ENCODE measurements at places on chromosomes 2 and 18.

DNA sequence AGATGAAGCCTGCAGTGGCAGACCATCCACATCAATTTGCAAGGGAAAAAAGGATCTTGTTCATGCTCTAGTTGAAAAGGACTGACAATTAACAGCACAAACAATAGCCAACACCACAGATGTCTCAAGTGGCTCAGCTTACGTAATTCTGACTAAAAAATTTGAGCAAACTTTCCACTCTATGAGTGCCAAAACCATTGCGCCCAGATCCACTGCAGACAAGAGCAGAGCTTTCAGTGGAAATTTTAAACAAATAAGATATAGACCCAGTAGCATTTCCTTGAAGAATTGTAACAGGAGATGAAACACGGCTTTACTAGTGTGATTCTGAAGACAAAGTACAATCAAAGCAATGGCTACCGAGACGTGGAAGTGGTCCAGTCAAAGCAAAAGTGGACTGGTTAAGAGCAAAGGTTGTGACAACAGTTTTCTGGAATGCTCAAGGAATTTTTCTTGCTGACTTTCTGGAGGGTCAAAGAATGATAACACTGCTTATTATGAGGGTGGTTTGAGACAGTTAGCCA, 12.0 kb upstream of the ZNF396 start:
- no peak for DNase-seq

DNA sequence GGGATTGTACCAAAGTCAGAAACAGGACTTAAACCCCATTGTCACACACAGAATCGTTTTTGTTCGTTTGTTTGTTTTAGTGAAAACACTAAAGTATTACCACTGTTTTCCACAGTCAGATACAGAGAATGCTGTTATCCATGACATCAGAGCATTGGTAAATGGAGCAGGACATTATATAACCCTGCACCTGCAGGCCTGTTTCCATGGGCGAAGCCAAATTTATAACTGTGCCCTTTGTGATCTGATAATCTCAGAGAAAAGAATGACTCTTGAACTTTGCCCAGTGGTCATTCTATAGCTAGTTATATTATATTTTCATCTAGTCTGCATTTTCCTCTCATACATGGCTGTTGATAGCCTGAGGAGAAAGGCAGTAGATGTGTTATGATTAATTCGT, 217.6 kb downstream of the TMEM182 start:
- no peak for DNase-seq

GRCh38 chr2:175233135-175233719, 51.7 kb upstream of the ATP5MC3 start:
- DNase-seq, result no peak

GRCh38 chr18:62044490-62045000, 142.3 kb downstream of the PIGN start:
- DNase-seq, result no peak

DNA sequence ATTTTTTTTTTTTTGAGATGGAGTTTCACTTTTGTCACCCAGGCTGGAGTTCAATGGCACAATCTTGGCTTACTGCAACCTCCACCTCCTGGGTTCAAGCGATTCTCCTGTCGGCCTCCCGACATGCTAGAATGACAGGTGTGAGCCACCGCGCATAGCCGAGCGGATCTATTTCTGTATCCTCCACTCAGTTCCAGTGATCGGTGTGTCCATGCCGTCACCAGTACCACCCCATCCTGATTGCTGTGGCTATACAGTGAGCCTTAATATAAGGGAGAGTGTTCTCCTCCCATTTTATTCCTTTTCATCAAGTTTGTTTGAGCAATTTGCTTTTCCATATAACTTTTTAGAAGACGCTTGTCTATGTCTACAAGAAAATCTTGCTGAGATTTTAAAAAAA, 35.2 kb downstream of the RFX8 start:
- no peak for DNase-seq

GRCh38 chr2:118202707-118203303, 114.5 kb downstream of the INSIG2 start:
- no peak for DNase-seq

DNA sequence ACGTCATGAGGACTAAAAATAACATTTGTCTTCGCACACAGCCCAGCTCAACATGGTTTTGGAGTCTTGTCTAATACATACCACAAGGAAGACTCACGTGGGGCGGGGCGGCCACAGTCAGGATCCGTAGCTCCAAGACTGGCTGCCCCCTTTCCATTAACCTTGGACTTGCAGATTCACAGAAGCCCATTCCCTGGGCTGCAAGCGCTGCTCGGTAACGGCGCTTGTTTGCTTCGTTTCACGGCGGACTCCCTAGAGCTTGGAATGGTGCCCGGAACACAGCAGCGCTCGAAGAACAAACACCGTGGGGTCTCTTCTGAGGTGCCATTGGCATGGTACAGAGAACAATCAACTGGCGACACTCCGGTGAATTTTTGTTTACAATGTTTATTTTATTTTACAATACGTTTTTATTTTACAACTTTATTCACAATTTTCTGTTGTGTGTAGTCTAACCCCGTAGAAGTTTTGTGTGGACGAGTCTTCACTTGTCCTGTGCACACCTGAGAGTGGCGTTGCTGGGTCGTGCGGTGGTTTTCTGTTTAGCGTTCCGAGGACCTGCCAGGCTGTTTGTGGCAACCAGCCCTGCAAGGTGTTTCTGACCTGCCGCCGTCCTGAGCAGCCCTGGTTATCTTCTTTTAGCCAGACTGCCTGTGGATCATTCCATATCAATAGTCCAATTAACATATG, 126.5 kb downstream of the GALR1 start:
- DNase-seq, result no peak

GRCh38 chr2:158207354-158207753, 105.7 kb downstream of the UPP2 start:
- DNase-seq, result no peak

DNA sequence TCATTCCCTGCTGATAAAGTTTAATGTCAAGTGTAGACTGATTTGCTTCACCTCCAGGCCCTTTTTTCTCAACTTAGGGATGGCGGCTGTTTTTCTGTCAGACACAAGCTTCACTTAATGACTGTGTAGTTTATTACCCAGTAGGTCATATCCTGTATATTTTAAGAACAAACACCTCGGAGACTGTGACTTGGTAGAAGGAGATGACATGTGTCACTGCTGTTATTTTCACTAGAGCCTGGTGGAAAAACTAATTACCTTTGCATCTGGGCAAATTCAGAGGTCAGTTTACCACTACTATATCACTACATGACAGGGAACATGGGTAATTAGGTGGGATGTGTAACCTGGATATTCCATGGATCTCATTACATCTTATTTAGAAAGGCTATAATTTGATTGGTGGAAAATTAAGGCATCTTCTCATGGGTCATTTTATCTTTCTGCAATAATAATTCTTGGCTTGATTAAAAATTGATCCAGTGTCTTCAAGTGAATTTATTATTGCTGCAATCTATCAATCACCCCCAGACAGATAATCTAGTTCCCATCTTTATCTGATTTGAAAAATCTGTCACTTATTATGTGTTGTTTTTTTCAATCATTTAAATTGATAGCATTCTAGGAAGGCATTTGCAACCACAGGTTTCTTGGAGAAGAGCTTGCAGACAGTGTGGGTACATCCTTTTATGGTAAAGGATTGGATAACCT, 353.8 kb upstream of the SPRED2 start:
- DNase-seq, result no peak

- DNase-seq, result no peak
Measured at GRCh38 chr2:206045251-206045650, 40.7 kb downstream of the INO80D start.

- DNase-seq, result no peak
Measured at GRCh38 chr2:36452260-36452659, 96.7 kb downstream of the CRIM1 start.

DNA sequence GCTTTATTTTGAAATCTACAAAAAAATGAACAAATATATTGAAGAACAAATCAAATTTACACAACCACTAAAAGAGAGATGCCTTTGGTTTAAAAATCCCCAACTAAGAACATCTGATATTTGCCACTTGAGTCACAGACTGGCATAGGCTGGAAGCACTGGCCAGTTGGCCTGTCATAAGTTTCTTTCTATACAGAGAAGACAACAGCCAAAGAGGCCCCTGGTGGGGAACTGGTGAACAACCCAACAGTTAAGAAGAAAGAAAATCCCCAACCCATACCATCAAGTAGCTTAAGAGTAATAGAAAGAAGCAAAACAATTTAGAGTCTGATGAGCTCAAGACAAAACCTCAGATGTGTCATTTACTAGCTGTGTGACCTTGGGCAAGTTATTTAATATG, 45.5 kb downstream of the OSR1 start:
- DNase-seq, result no peak

DNA sequence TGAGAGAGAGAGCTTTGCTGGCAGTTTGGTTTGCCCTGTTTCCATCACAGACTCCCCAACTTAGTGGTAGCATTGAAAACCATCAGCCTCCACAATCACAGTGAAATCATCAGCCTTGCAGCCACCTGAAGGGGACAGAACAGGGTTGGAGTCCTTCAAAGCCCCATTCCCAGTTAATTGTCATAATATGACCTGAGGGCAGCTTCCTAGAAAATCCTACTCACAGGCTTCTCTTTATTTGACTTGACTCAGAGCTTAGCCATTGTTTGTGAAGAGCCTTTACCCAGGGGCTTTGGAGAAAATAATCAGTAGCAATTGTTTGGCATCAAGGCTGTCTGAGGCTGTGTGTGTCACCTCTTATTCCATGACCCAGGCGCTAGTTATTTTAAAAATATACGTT, 308.7 kb downstream of the CBLN2 start:
- DNase-seq, result no peak

DNA sequence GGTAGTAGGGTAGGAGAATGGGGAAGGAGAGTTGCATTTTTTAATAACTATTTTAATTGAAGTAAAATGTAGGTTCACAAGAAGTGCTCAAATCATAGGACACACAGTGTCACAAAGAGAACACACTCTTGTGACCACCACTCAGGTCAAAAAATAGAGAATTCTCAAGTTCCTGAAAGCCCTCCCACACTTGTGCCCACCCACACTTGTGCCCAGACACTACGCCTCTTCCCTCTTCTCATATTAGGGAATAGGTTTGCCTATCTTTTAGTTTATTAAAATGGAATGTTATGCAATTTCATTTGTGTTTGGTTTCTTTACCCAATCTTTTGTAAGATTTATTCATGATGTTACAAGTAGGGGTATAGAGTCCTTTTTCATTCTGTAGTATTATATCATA, 67.2 kb downstream of the UGGT1 start:
- no peak for DNase-seq

DNA sequence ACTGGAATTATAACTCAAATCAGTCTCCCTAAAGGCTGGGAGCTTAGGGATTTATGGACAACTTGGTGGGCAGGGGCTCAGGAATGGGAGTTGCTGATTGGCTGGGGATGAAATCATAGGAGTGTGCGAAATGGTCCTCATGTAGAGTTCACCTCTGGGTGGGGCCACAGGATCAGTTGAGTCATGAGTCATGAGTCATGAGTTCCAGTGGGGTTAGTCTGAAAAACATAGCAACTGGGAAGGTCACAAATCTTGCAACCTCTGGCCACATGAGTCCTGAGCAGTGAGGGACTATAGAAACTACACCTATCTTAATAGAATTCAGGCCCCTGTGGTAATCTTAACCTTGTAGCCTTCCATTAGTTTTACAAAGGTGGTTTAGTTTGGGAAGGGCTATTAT, 383.3 kb downstream of the RBM43 start:
- DNase-seq, result no peak

DNA sequence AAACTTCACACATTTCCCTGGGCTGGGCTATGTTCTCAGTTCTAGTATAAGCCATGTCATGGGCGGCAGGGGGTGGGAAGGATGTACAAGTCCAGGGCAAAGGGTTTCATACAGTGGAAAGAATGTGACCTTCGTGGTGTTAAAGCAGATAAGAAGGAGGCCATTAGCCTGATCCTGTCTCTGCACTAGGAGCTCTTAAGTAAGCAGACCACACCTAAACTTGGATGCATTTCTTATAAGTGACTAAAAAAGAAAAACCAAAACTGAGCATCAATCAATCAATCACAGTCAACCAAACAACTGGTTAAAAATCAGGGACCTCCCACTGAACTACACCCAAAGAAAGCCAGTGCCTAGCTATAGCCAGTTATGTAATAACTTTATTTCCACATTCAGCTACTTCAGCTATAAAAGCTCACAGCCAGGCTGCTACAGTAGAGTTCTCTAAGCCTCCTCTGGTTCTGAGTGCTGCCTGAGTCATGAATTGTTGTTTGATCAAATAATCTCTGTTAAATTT, 46.8 kb upstream of the RIOK3 start:
- DNase-seq, result no peak

DNA sequence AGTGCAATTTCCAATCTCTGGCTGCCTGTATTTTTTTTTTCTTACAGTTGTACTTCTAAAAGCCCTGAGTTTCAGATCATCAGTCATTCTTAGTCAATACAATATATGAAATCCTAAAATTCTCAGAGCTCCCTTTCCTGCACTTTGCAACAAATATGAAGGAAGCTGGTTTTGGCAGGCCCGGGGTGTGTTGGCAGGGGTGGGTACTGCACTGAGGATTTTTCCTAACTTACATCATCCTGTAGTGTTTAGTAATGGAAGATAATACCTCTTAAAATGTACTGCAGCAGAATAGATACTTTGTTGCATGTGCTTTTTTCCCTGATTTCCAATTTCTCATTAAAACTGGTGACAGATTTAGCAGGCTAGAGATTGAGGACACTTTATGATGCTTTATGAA, 374.6 kb downstream of the PTH2R start:
- no peak for DNase-seq

DNA sequence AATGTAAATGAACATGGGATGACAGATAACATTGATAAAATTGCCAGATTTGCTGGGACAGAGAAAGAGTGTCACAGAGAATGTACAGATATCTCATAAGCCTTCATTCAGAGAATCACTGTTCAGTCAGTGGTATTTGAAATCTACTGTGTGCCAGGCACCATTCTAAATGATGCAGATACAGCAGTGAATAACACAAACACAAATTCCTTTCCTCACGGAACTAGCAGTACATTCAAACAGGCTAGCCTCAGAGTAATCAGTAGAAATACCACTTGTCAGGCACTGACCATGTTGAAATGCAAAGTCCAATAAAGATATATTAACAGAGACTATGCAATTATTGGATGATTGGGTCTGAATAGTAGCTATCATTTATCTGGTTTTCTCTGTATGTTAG, 211.0 kb downstream of the RDH14 start:
- DNase-seq, result no peak

- DNase-seq, result no peak
Measured at GRCh38 chr2:199470672-199471442, 13.1 kb upstream of the SATB2 start.

GRCh38 chr2:221347471-221347870, 224.6 kb downstream of the EPHA4 start:
- DNase-seq, result no peak

- no peak for DNase-seq
Measured at GRCh38 chr2:239220341-239220740, 180.5 kb downstream of the HDAC4 start.

DNA sequence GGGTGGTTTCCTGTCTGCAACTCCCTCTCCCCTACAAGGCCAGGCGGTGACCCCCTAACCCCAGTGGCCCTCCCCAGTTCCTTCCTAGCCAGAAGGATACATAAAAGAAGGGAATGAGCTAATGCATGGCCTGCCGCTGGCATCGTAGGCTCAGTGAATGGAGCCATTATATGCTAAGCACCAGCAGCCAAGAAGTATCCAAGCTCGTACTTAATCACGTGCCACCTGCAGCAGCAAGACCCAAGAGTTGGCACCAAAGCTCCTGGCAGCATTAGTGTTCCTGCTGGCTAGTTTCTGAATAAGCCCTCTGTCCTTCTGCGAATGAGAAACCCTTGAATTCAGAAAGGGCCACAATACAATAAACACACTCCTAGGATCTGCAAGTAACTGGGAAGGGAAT, 4.3 kb downstream of the DBI start:
- no peak for DNase-seq
